Dorsolateral prefrontal cortex (tissue), 122 donors: ENCODE measurements at places on chromosomes 1 and 21.

- DNase-seq: no peak
These were observed 18.0 kb upstream of the GRHL3 start for GRCh38 chr1:24300971-24301784.

DNA sequence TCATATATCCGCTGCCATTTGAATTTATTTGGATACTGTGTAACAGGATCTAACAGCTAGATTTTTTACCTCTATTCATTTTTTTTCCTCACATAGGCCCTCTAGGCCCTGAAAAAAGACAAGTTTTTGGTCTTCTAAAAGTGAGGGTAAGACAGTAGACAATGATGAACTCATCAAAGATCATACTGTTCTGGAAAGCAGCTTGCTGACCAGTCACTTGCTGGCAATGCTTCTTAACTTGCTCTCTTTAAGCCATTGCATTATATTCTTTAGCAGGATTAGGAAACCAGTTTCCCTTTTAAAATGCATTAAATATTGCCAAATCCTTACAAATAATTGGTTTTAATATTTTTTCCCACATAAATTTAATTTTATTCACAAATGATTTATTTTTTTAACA is 65.5 kb downstream of the SYT14 start:
- no peak for DNase-seq

DNA sequence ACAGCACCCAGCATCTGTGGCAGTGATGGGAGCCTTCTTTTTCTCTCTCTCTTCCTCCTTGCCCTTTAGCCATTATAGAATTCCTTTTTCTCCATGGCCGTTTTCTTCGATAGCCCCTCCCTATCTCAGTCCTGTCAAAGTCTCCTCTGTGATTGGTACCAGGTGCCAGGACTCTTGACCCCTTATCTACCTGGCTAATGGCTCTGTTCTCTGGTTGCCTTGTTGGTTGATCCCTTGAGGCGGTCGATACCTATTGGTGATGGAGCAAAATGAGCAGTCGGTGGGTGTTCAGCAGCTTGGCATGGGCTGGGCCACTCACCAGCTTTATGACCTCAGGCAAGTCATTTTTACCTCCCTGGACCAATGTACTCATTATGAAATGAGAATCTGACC is 2.0 kb downstream of the ATF3 start:
- DNase-seq: no peak

- DNase-seq: no peak
These were observed 189.1 kb upstream of the POU3F1 start for GRCh38 chr1:38235705-38236104.

GRCh38 chr1:20409012-20409411 is 77.0 kb downstream of the CAMK2N1 start:
- DNase-seq: no peak

DNA sequence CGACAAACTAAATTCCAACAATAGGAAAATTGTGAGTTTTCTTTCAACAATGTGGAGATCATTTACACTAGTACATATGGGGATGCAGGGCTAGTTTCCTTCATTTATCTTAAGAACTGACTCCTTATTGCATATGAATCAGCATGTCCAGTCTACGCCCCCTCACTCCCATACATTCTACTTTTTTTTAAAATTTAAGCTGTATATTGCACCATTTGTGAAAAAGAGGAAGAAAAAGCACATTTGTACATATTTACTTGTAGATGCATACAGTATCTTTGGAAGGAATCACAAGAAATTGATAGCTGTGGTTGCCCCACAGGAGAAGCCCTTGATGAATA is 15.9 kb downstream of the VPS26C start:
- DNase-seq: no peak

GRCh38 chr1:25668931-25669573 is 52.5 kb downstream of the MAN1C1 start:
- DNase-seq: no peak

DNA sequence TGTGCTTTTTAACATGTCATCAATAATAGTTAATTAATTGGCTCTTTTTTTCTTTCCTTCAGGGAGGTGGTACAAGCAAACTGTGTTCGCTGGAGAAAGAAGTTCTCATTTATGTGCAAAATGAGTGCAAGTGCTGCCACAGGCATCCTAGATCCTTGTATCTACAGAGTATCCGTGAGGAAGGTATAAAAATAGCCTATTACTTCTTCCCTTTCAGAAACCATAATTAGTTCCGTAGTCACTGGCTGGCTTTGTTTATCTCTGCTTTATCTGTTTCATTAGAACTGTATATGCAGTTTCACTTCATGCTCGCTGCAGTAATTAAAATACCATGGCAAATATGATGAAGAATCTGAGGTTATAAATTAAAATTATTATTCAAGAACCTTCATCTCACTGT is 40.6 kb downstream of the EEIG2 start:
- no peak for DNase-seq

- DNase-seq: no peak
These were observed 4.6 kb downstream of the BLACAT1 start for GRCh38 chr1:205451202-205451601.

DNA sequence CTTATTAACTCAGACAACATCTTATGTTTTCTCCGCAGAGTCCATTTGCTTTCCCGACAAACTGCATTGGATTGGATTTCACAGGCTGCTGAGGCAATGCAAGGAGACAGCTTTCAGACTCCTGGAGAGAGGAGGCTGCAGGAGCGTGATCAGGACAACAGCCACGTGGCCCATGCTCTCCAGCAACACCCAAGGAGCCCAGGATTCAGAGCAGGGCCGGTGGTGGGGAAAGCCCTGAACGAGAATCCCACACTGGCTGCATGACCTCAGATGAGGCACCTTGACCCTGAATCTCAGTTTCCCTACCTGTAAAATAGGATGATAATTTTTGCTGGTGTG is 78.3 kb upstream of the NFASC start:
- DNase-seq: no peak

- DNase-seq: no peak
These were observed 133.5 kb upstream of the SOD1 start for GRCh38 chr21:31526040-31526439.

- DNase-seq: no peak
These were observed 64.9 kb upstream of the LMO4 start for GRCh38 chr1:87263785-87264184.

GRCh38 chr1:208006258-208006920 is 95.5 kb upstream of the CD34 start:
- no peak for DNase-seq

DNA sequence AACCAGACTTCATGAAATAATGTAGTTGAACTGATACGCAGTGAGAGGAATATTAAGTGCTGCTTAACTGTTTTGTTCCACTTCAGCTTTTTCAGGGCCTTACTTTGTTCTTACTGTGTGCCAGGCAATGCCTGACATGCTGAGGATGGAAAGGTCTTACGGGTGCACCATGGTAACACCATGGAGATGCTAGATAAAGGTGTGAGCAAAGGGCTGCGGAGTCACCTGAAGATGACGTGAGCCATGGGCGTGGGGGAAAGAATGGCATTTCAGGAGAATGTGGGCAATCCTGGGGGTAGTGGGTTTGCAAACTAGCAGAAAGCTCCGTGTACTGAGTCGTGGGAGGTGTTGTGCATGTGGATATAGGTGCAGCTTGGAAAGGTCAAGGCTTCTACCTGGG is 27.3 kb downstream of the MAN1C1 start:
- no peak for DNase-seq

DNA sequence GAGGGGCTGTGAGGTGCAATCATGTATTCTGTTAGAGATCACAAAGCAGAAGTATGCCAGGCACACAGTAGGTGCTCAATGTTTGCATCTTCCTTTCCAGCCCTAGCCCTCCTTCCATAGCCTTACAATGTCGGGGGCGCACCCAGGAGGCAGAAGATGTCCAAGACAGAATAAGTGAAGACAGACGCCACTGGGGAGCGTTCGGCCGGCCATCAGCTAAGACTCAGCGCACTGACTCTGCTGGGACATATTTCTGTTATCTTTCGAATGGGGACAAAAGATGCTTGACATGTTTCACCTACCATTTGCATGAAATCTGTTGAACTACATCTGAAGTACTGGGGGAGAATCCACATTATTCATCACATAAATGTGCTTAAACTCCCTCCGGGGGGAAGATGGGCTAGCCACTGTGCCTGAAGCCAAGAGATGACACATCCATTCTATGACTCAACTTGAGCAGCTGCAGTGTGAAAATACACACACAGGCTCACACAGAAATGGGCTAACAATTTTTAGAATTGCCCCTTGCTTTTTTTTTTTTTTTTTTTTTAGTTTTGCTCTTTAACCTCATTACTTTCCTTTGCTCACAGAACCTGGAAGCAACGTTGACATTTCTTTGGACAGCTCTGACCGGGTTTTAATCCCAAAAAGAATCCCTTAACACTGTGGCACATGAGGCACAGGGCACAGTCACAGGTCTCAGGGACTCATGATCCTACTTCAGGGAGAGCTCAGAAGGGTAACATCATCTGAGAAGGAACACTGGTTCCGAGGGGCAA is 7.9 kb downstream of the TIAM1 start:
- DNase-seq: no peak

DNA sequence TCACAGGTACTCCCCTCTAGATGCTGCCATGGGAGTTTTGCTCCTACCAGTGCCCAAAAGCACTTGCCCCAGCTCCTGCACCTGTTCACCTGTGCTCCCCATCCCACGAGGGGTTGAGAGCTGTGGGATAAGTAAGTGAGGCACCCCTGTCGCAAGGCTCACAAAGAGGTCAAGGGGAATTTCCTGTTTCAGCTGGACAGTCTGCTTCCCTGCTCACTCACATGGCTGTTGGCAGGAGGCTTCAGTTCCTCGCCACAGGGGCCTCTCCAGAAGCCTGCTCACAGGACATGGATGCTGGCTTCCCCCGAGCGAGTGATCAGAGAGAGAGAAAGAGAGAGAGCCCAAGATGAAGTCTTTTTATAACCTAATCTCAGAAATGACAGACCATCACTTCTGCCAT is 8.7 kb upstream of the NCMAP start:
- no peak for DNase-seq

- DNase-seq: no peak
These were observed 108.5 kb upstream of the SERTAD4 start for GRCh38 chr1:210123924-210124589.

DNA sequence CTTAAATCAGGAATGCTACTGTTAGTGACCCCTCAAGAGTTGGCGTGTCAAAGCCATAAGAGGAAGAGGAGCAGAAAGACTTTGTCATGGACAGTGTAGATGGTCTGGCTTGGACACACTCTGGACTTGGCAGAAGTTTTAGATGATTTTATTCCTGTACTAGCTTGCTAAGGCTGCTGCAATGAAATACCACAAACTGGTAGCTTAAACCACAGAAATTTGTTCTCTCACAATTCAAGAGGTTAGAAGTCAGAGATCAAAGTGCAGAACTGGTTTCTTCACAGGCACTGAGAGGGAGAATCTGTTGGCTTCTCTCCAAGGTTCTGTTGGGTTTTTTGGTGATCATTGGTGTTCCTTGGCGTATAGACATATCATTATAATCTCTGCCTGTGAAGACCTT is 869.8 kb upstream of the B3GALT2 start:
- DNase-seq: no peak

GRCh38 chr1:115429884-115430283 is 91.8 kb upstream of the NGF start:
- DNase-seq: no peak

- DNase-seq: no peak
These were observed 36.3 kb downstream of the TMEM51 start for GRCh38 chr1:15189692-15190370.

- DNase-seq: no peak
These were observed 517.2 kb upstream of the NR5A2 start for GRCh38 chr1:199510314-199510713.

DNA sequence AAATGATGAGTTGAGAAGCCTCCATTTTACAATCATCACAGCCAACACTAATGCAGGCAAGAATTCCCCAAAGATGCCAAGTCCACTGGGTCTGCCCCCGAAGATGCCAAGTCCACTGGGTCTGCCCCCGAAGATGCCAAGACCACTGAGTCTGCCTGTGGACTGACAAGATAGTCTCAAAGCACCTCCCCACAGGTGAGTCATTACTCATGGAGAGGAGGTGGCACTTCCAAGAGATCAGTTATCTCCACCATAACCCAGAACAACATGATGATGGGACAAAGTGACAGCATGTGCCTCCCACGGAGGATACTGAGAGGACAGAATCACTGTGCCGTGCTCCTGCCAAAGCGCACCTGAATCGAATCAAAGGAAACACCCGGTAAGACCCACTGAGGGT is 4.8 kb downstream of the PTTG1IP start:
- no peak for DNase-seq

- DNase-seq: no peak
These were observed at the start of gene AGRN for GRCh38 chr1:1020000-1020404. Gene AGRN (plus strand): TSS chr1:1020120. CDS start chr1:1020173, 53 bp downstream.

DNA sequence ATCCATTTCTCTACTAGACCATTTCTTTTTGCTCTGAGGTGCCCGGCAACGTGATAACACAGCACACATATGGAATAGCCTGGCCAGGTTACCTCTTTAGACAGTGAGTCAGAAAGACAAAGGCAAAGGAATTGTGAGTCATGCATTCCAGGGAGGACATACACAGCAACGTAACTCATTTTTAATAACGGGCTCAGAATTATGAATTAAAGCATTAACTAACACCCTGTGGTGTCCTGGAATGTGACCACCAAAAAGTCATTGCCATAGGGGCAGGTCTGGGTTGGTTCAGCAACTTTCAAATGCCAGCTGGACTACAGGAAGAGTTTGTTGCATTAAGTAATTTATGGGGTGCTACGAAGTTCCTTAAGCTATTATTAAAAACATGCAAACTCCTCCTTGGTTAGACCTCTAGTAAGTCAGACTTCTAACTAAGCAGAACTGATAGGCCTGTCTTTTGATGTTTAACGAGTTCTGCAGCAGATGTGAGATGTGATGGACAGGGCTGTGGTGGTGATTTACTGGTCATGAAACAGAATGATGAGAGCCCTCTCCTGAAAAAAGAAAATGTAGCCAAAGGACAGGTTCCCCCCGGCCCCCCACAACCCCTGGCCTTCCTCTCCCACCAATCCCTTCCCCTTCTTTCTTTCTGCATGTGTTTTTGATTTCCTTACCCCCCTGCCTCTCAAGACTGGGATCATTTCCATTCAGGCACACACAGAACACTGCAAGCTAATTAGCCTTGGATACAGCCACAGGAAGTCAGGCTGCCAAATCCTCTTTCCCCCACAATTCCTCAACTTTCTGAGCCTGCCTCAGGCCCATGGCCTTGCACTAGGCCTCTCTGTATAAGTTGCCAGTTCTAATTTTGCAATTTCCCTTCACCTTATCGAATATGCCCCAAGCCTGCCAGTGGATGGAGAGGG is 88.9 kb upstream of the HAO2 start:
- DNase-seq: no peak

- DNase-seq: no peak
These were observed 408.8 kb downstream of the MATN1 start for GRCh38 chr1:30314591-30314990.

GRCh38 chr1:197981561-197981960 is 64.4 kb downstream of the LHX9 start:
- no peak for DNase-seq
